Epithelial cell of proximal tubule (primary cell): ENCODE measurements at places on chromosomes 4 and X.

DNA sequence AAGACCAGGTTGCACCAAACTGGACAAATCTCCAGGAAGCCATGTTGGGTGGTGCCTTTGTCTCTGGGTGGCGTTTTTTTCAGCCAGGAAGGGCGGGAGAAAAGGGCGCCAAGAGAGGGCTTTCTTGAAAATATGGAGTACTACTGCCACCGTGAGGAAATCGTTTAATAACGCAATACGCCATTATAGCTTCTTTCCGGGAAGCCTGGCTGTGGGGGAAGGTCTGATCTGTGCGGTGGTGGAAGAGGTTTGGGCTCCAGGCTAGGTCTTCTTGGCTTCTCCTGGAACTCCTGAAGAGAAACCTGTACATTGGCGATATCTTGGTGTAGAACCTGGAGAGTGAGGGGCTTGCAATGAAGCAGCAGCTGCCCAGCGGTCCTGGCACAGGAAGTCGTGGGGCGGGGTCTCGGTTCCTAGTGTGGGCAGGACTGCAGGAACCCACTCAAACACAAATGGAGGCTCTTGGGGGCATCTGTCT lies 202.7 kb downstream of the OR13H1 start:
- DNase-seq = no peak

GRCh38 chr4:10033191-10033881 lies 12.0 kb upstream of the SLC2A9 start:
- no peak for DNase-seq

DNA sequence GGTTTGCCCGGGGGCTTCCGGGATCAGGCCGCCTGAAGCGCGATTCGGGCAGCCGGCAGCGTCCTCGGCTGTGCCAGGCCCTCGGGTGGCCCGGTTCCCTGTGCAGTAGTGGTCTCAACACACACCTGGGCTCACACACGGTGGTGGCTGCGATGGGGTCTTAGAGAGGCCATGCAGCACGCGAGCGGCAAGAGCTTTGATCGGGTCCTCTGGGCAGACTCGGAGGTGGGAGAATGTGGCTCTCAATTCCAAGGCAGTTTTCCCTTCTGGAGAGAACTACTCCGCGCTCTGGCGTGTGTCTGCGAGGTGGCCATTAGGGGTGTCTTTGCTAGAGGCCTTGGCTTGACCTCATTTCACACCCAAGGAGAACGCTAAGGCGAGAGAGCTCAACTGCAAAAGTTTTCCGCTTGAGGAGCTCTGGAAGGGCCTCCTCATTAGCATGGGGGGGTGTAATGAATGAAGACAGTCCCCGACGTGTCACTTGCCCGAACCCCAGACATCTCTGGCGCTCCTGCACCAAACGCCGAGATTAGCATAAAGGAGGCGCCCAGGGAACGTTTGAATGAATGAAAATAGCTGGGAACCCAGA lies 771 bp upstream of the RBPJ start:
- no peak for DNase-seq

GRCh38 chr4:123987408-123987807 lies 590.8 kb downstream of the SPRY1 start:
- no peak for DNase-seq

DNA sequence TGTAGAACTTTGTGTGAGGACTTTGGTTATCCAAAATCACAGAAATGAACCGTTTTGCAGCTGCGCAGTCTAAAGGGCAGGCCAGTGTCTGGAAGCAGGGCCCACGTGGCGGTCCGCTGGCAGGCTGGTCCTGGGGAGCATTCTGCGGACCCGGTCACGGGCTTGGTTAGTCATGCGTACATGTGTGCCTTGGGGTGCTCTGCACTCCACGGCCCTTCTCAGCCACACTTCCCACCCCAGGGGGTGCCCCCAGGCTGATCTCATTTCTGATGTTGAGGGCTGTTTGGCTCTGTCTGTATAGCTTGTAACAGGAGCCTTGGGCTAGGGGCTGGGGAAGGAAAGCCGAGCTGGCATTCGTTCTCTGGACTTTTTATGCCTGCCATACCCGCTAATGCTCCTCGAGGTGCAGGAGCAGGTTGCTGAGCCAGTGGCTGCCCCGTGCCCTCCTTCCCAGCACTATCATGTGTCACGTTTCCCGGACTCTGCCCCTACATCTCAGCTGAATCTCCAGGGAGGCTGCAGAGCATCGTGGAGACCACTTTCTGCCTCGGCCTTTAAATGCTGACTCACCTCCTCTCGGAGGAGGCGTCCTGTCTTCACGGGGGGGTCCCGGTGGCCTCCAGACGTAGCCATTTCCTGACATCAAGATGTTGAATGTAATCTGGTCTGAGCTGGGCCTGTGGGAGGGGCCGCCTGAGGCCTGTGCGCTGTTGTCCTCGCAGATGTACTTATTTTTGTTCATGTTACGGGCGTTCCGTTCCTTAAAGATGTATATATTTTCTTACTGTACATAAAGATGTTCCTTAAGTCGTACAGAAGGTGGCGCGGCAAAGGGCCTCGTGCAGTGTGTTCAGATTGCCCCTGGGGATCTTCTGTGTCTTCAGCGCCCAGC lies 11.4 kb upstream of the TADA2B start:
- no peak for DNase-seq

- peak; percentile 36 for DNase-seq
These were observed 137.6 kb downstream of the DCK start for GRCh38 chr4:71130827-71131603.

GRCh38 chr4:41050116-41050515 lies 164.2 kb downstream of the APBB2 start:
- no peak for DNase-seq

DNA sequence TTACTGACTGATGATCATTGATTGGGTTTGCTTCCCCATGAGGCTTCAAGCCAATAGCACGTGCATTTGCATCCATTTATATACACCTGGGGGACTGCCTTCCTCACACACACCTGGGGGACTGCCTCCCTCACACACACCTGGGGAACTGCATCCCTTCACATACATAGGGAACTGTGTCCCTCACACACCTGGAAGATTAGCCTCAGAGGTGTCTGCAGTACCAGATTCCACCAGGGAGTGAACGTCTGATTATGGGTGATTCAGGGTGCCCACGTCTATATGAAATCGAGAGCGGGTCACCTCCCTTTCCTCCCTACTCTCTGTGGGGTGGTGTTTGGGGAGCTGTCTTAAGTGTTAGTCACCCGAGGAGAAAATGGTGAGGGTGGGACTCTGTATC lies 16.9 kb downstream of the CD99 start:
- no peak for DNase-seq

DNA sequence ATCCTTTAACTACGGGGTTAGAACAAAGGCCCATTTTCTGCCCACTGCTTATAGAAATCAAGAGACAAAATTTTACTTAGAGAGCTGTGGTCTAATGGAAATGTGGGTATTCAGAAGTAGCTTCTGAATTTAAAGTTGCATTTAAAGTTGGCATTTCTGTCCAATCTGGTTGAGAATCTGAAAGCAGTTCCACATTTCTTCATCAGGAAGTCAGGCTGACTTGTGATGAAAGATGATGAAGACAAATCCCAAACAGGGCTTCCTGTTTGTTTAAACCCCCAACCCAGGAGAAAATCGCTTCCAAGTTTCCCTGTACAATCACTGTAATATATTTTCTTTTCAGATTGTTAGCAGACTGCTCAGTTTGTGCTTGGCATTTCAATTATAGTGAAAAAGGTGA lies 345.3 kb downstream of the SPRY1 start:
- no peak for DNase-seq

DNA sequence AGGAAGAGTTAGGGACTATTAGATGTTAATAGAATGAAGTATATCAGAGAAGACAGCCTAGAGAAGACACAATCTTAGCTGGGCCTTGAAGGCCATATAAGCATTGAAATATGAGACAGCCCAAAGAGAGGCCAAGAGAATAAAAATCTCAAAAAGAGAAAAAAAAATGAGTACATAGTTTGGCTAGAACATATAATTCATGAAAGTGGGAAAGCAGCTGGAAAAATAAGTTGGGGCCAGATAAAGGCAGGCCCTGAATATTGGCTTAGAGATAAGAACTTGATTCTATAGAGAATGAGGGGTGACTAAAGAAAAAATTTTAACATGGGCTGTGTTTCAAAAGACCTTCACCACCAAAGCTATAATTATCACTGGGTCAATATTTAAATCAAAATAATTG lies 7.4 kb upstream of the UTP3 start:
- no peak for DNase-seq

DNA sequence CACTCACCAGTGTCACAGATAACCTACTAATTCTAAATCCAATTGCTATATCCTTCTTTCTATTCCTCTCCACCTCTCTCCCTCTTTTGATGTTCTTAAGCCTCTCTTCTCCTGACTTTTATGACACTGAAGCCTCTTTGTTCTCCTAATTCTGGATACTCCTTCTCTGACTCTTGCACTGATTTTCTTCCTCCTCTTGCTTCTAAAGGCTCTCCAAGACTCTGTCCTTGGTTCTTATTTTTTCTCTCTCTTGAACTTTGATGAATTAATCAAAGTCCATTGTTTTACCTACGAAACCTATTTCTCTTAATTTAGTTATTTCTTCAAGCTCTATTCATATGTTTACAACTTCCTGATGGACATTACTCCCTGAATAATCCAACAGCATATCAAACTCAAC lies 95.7 kb upstream of the TSPAN7 start:
- no peak for DNase-seq

GRCh38 chr4:21780148-21780547 lies 168.4 kb downstream of the KCNIP4 start:
- no peak for DNase-seq

DNA sequence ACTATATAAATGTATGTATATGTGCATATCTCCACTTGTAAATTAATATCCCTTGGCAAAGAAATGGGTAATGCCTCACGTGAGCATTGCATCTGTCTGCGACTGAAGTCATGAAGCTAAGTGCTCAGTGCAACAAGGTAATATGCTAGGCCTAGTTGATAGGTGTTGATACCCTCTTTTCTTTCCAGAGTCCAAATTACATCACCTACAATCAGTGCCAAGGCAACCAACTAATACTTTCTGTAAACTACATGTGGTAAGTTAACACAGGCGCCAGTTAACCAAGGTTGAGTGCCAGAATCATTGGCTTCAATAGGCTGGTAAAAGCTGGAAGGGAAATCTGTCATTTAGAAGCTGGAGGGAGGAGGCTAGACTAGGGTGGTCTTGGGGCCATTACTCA lies 41.1 kb downstream of the GPM6B start:
- DNase-seq = no peak
